ENCODE measurements at places on chromosomes 2 and 18.

GRCh38 chr2:2116657-2117056 is 214.4 kb downstream of the MYT1L start:
- no peak for DNase-seq

DNA sequence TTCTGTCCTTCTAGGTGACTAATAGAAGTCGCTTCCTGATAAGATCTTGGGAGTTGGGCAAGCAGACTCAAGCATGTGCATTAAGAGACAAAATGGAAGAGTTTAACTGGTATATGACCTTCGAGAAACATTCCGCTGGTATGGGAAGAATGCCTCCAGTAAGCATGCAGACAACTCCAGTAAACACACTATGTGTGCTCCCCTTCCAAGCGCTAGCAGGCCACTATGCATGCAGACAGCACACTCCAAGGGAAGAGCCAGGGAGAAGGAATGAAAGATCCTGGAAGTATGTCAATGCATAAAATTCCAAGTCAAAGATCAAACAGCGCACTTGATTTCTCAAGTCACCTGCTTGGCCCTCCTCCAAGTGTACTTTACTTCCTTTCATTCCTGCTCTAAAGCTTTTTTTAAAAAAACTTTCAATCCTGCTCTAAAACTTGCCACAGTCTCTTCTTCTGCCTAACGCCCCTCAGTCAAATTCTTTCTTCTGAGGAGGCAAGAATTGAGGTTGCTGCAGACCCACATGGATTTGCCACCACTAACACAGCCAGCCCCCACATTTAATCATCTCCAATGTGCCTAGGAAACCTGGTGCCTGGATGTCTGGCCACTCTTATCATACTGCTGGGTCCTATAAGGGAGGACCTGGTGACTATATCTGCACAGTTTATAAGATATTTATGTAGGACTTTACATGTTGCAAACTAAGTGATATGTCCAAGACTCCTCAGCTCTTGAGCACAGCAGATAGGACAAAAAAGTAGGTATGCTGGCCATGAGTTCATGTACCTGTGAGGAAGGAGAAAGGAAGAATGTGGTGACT is 239.8 kb downstream of the PDE11A start:
- DNase-seq = no peak

- no peak for DNase-seq
These were observed 31.0 kb upstream of the WDSUB1 start for GRCh38 chr2:159317392-159318088.

GRCh38 chr2:167701651-167702050 is 545.7 kb downstream of the STK39 start:
- DNase-seq = no peak

GRCh38 chr2:176392249-176392648 is 123.0 kb downstream of the MTX2 start:
- DNase-seq = no peak

DNA sequence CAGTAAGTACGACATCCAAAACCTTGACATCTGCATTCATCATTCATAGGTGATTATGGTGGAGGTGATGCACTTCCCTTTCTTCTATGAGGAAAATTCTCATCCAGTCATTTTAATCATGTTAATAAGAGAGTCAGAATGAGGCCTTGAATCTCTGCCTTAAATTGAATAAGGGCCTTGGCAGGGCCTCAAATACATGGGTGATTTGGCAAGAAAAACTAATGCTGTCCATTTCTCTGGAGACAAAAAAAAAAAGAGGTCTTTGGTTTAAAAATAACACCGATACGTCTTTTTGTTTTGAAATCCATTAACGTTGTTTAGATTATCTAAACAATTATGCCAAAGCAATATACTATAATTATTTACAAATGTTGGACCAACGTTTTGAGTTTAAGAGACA is 8.1 kb downstream of the COLEC12 start:
- no peak for DNase-seq

DNA sequence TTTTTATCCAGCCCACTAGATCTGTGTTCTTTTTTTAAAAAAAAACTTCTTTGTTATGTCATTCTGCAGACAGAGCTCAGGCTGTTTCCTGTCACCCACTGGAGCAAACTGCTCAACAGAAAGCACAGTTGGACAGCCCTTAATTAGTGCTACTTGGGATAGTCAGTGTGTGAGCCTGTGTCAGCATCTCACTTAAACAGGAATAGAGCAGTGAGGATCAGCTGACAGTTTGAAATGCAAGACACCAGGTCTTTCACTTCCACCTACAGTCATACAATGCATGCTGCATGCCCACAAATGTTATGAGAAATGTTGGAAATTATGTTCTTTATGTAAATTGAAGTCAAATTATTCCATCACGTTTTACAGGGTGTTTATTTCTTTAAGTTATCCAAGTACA is 174.9 kb downstream of the NR4A2 start:
- no peak for DNase-seq

DNA sequence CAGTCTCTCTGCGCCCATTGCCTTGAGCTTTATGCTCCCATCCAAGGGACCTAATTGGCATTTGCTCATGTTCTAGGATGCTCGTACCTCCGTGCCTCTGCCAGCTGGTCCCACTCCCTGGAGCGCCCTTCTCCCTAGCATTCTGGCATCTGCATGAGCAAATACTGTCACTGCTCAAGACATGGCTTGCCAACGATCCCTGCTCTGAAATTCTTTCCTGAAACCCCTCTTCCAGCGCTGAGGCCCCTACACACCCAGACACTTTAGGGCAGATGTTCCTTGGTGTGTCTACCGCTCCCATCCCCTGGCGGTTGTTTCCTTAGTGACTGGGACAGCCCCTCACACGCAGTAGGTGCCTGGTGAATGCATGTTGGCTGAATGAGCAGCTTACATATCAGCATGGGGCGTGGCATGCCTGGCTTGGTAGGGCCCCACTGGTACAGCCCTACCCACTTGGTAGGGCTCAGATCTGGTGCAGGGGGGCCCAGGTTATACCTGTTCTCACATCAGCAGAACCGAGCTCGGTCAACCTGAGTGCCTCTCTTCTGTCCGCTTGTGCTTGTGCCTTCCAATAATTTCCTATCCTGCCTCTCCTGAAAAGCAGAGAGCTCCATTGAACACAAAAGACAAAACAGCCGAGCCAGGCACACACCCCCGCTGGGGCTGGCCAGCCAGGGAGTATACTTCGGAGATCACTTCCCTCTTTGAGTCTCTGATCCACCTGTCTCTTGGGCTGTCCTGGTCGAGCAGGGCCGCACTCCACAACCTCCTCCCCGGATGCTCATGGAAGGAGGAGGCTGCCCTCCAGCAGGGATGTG is 59.2 kb downstream of the INHBB start:
- no peak for DNase-seq

DNA sequence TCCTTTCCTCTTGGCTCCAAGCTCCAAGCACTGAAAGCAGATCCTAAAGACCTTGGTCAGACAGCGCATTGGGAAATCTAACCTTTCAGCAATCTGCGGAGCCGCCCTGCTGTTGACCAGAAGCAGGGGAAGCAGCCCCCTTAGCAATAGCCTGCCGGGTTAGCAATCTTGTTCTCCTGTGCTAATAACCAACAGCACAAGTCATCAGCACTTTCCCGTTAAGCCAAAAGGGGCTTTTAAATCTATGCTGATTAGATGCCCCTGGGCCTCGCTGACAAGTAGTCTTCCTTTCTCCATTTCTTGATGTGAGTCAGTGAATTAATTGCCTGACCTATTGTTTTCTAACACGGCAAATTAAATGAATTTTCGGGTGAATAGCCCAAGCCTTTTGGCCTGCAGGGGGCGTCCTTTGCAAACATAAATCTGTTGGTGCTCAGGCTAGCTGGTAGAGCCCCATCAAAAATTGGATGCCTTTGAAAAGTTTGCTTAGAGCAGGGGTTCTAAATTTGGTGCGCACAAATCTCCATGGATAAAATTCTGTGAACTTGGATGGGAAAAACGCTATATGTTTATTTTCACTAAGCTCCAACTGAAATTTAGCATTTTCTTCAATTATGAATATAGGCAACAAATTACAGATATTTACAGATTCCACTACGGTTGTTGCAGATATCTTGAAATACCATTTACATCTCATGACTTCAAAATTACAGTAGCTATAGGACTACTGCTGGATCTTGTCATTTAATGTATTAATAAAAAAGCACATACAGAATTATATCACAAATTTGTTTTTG is 24.6 kb downstream of the MAIP1 start:
- DNase-seq = peak; percentile 64

DNA sequence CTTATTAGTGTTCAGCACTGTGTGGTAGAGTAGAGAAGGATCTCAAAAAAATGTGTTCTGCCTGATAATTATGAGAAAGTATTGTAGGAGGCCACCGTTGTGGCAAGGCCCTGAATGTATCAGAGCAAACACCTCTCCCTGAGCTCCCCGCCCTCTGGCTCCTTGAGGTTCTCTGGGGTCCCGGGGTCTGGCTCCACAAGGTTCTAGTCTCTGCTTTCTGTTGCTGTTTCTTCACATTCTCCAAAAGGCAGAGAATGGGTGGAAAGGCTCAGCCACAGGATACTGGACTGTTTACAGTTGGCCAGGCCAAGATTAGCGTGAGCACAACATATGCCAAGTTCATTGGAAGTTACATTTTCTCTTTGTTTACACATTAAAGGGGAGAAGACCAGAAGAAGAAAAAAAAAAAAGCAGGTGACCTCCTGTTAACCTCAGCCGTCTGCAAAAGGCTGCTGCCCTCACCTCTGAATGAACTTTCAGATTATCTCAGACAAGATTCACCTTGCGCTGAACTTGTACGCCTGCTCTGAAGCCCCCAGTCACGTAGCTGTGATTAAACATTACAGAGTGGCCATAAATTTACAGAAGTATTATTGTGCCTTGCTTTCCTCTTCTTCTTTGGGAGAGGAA is 56.6 kb upstream of the CYP26B1 start:
- no peak for DNase-seq

GRCh38 chr2:71462056-71462605 is 8.8 kb downstream of the DYSF start:
- no peak for DNase-seq

GRCh38 chr2:128361376-128362131 is 42.9 kb upstream of the HS6ST1 start:
- DNase-seq = no peak

- DNase-seq = no peak
These were observed 133.5 kb downstream of the TMEM182 start for GRCh38 chr2:102895376-102895775.

DNA sequence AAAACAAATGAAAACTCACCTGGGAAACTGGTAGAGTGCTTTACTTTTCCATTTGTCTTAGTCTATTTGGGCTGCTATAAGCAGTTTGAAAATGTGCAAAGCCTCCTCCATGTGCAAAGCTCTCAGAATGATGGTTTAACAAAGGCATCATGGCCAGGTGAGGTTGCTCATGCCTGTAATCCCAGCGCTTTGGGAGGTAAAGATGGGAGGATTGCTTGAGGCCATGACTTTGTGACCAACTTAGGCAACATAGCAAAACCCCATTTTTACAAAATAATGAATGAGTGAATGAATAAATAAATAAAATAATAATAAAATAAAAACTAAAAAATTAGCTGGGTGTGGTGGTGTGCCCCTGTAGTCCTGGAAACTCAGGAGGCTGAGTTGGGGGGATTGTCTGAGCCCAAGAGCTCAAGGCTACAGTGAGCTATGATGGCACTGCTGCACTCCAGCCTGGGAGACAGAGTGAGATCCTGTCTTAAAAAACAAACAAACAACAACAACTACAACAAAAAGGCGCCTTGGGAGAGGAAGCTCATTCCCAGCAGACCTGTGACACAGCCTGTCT is 71.8 kb downstream of the MYCN start:
- DNase-seq = no peak

GRCh38 chr2:211423018-211423417 is 866.6 kb downstream of the CPS1 start:
- DNase-seq = no peak

- DNase-seq = no peak
These were observed 35.9 kb upstream of the RGPD4 start for GRCh38 chr2:107790837-107791236.

DNA sequence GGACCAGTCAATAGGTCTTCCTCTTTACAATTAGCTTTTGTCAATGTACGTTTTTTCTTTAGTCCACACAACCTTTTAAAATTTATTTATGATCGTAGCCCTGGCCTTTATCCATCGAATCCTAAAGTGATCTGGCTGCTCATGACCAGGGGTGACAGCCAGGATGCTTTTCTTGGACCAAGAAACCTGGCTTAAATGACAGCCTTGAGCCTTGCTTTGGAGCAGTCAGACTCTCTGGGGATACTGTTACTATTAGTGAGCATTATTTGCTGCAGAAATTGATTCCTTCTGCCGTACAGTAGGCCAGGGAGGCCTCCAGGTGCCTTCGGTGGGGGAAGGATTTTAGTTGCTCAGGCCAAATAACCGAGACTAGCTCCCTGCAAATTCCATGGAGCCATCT is 70.2 kb downstream of the AGAP1 start:
- DNase-seq = no peak

GRCh38 chr2:134713176-134713575 is 5.6 kb downstream of the TMEM163 start:
- DNase-seq = no peak

- DNase-seq = no peak
These were observed 44.3 kb upstream of the KLF11 start for GRCh38 chr2:9998916-9999654.

DNA sequence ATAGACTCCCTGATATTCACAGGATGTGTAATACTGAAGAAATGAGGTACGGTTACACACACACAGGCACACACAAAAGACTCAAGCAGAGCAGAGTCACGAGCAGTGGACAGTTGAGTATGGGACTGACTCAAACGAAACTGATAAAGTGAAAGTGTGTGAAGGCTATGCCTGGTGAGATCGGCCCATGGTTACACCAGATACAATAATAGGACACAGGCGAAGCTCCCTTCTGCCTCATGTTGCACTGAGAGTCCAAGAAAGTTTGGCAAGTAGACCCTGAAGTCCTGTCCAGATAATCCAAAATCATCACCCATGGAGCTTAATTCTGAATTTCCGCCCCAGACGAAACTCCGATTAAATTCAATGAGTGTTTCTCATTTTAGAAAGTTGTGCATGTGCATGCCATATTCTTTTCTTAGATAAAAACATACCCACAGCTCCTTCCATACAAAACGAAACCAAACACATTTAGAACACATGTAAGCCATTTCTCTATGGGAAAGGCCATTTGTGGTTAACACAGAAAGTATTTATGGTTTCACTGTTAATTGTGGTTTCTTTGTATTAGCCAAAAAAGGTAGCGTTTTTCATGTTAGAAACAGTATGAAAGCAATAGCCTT is 567.6 kb downstream of the PLCL1 start:
- no peak for DNase-seq

DNA sequence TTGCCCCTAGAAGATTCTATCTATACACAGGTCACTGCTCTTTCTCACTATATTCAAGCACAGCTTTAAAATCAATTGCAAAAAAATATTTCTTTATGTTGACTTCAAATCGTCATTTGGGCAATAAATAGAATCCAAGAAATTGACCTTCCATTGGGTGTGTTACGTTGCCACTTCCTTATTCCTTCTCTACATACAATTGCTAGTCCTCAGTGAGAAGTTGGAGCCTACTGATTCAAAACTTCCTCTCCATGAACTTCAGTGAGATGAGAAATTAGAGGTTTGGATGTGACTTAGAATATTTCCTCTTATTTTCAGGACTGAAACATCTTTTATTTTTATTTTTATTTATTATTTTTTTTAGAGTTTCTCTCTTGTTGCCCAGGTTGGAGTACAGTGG is 40.3 kb downstream of the PMAIP1 start:
- no peak for DNase-seq

GRCh38 chr2:216683846-216684245 is 11.5 kb downstream of the IGFBP5 start:
- no peak for DNase-seq

Data from stimulated activated CD8-positive, alpha-beta memory T cell treated with anti-CD3 and anti-CD28 coated beads, Interleukin-7, amount 100 ng/mL, for 1 hour (primary cell).